Vagina (tissue), 2 donors: ENCODE measurements at places on chromosomes 1 and 21. TPM values are rescaled to one million over a fixed set of nuclear protein-coding genes. Genes with fewer than 3 reads are reported as not detected.

GRCh38 chr1:175033953-175034352 is 10.7 kb upstream of the MRPS14 start:
- no peak for DNase-seq

DNA sequence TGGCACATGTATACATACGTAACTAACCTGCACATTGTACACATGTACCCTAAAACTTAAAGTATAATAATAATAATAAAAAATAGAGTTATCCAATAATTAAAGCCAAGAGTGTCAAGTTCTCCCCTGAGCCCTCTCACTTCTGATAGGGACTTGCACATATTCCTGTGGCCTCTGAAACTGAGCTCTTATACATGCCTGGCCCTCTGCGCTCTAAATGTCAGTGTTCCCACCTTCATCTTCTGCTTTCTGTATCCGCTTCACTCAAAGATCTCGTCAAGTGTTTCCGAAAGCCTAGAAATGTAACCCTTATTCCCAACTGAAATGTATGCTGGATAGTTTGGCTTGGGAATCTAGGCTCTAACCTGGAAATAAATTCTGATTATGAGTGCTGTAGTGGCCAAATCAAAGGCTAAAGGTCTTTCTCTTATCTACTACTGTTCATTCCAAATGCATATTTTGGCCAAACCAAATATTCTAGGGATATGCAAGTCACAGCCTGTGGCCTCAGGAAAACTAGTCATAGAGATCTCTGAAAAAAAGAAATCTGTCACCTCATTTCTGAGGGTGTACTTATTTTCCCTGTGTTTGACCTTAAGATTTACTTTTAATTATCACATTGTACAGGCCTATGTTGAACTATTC is 99.5 kb upstream of the LYPLAL1 start:
- DNase-seq = no peak

GRCh38 chr1:3504151-3504821 is 49.8 kb downstream of the ARHGEF16 start:
- no peak for DNase-seq

- DNase-seq = no peak
Measured at GRCh38 chr1:175409938-175410337, 217.4 kb upstream of the KIAA0040 start.

- DNase-seq = no peak
Measured at GRCh38 chr1:84569216-84569615, 5.0 kb downstream of the CTBS start.

DNA sequence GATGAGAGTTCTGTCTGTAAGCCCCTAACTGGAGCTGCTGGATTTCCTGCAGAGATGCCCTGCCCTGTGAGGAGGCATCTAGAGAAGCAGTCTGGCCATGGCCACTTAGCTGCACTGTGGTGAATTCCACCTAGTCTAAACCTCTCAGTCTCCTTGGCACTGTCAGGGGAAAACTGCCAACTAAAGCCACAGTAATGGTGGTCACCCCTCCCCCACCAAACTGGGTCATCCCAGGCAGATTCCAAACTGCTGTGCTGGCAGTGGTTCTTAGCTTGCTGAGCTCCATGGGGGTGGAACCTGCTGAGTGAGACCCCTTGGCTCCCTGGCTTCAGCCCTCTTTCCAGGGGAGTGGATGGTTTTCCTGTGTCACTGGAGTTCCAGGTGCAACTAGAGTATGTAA is 740.6 kb downstream of the RWDD3 start:
- DNase-seq = no peak

DNA sequence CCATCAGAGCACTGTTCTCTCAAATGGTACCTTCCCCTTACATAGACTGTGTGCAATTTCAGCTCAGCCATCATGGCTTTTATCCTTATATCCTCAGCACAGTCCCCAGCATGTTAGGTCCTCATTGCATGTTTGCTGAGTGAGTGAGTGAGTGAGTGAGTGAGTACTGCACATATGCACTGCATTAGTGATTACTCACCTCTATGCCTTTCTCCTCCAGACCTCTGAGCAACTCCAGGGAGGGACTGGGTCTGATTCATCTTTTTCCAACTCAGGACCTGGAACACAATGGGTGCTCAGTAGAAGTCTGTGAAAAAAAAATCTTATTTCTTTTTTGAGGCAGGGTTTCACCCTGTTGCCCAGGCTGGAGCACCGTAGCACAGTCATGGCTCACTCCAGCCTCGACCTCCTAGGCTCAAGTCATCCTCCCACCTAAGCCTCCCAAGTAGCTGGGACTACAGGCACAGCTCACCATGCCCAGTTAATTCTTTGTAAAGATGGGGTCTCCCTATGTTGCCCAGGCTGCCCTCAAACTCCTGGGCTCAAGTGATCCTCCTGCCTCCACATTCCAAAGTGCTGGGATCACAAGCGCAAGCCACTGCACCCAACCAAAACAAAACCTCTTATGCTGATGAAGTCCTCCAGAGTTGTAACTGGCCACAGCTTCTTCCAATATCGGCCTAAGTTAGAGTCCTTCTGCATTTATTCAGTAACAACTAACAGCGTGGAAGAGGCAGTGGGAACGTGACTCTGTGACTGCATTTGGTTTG is 23.7 kb downstream of the RNU5D-1 start:
- no peak for DNase-seq

- no peak for DNase-seq
Measured at GRCh38 chr1:229582011-229582694, 23.6 kb upstream of the ABCB10 start.

DNA sequence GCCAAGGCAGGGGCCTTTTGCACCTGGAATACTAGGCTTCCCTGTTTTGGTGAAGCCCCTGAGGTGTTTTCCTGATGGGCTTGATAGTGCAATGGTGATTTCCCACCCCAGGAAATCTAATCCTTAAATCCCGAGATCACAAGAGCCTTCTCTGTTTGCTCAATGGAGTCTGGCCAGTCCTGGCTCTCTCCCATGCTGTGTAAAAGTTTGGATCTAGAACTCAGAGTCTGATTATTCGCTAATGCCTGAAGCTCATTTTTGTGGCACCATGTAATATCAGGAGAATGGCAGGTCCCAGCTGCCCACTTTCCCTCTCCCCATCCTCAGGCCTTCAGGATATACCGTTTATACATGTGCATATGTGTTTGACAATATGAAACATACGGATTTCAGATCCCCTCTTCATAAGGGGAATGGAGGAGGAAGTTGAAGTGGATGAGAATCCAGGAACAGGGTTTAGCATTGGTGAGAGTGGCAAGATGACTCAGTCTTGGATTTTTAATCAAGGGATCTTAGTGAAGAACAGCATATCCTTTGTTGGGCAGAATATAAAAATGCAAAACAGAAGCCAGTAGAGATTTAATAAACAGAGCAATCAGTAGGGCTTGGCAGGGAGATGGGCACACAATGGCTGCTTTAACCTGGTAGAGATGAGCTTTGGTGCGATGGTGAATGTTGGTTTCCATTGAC is 62.1 kb downstream of the CLIC6 start:
- DNase-seq = no peak

- no peak for DNase-seq
Measured at GRCh38 chr21:28334407-28334806, 658.3 kb downstream of the LTN1 start.

GRCh38 chr1:41672641-41673361 is 188.3 kb upstream of the EDN2 start:
- no peak for DNase-seq

- DNase-seq = no peak
Measured at GRCh38 chr1:160078512-160079195, 2.7 kb upstream of the KCNJ9 start.

- DNase-seq = no peak
Measured at GRCh38 chr1:16420424-16421118, 16.7 kb downstream of the SPATA21 start.

- DNase-seq = no peak
Measured at GRCh38 chr1:232628335-232629249, 1.3 kb downstream of the SIPA1L2 start.

DNA sequence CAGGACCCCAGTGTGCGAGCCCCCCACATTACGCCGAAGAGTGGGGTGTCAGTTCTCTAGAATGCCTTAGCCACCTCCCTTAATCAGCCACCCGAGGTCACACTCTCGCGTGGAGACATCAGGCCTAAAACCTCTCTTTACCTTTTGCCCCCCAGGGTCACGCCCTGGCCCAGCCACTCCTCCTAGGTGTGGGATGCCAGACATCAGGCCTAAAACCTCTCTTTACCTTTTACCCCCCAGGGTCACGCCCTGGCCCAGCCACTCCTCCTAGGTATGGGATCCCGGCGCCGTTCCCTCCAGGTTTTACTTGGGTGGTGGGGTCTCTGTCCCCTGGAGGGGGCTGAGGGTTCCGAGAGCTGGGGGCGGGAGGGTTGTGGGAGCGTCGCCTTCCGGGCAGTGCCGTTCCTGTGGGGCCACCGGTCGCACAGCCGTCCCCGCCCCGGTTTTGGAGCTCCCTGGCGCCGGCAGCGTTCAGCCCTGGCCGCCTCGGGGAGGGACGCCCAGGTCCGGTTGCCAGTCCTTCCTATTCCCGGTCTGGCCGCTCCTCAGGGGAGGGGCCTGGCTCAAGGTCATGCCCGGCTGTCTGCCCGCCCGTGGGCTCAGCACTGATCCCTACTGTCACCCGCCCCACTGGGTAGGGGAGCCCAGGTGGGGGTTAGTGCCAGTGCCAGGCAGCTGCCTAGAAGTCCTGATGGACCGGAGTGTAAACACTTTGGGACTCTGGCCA is 882 bp downstream of the VPS13D start:
- DNase-seq = no peak

DNA sequence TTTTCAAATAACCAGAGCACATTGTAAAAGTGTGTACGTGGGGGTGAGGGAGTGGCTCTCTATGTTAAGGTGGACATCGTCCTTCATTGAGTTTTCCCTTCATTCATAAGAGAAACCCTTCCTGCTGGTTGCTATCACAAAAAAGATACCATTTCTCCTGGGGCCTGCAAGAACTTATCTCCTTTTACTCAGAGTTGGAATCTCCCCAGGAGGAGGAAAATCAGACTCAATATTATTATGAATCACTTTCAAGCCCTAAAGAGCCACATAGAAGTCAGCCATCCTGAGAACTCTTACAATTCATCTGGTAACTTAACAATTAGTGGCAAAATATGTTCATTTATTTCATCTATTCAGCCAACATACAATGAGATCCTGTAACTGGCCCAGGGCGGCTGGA is 27.1 kb upstream of the TGFBR3 start:
- DNase-seq = no peak

DNA sequence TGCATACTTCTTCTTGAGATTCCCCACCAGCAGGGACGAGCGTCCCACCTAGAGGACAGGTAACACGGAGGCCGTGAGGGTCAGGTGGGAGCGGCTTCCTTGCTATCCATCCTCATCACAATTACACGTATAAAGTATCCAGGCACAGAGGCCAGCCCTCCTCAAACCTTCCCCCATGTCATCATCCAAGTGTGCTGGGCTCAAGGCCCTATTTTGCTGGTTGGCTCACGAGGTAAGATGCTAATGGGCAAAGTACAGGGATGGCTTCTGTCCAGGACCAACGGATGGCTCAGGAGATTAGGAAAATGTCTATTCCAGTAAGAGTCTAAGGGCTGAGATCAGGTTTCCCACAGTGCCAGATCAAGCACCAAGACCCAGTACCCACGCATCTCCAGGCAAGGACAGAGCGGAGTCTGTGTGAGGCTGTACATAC is 11.5 kb upstream of the A3GALT2 start:
- DNase-seq = no peak

GRCh38 chr21:41858466-41859296 is 20.5 kb downstream of the PRDM15 start:
- DNase-seq = no peak

Gene ITLN2
- total RNA-seq = 2.0 TPM

Gene SPRR1A
- total RNA-seq = 109 TPM

Gene PTAFR
- total RNA-seq = 1.2 TPM

Gene GJA9
- not detected for total RNA-seq

Gene CFHR2
- total RNA-seq = not detected

Gene MYBPHL
- not detected for total RNA-seq

Gene S100A7
- 36.6 TPM for total RNA-seq

Gene HSPA6
- total RNA-seq = 0.98 TPM

Gene DYNLT4
- not detected for total RNA-seq

Gene CFH
- total RNA-seq = 36.8 TPM

Gene IL20
- total RNA-seq = not detected

Gene TMEM167B
- 17.2 TPM for total RNA-seq
